ENCODE measurements at places on chromosomes 4 and X. TPM values are rescaled to one million over a fixed set of nuclear protein-coding genes. Genes with fewer than 3 reads are reported as not detected.

Gene CYSLTR1
- total RNA-seq: 1.1 TPM

GRCh38 chrX:124415115-124415800 lies 68.9 kb downstream of the SH2D1A start:
- DNase-seq: no peak

- DNase-seq: no peak
Measured at GRCh38 chr4:177100307-177100706, 209.4 kb upstream of the NEIL3 start.

DNA sequence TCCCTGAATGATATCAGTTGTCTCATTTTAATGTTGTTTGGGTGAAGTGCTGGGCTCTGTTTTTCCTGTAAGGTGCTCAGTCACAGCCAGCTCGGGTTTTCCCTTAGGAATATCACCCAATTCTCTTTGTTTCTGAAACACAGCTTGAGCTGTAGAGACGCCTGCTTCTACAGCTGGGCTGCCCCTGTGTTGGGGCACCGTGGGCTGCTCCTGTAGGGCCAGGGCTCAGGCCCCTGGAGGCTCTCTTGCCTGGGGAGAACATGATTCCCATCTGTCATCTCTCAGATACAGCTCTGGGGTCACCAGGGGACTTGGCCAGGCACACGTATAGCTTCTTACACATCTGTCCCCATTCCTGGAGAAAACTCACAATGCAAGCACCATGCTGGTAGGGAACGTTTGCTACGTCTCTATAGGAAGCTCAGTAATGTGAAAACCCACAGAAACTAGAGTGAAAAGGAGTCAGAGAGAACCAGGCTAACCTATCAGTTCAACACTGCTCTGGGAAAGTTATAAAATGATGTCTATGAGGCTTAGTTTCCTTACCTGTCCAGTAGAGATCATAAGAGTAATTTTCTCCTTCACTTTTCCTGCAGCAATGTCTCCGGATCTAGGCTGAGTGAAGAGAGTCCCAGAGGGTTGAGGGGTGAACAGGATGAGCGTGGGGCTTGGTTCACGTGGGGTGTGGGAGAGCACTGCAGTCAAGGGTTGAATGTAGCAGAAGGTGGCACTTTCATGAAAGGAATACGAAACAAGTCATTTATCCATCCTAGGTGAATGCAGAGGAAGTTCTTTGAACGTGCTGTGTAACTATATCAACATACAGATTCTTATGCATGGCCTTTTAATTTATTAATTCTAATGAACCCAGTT lies 14.5 kb downstream of the FHDC1 start:
- no peak for DNase-seq

GRCh38 chr4:128307123-128307571 lies 19.5 kb upstream of the PGRMC2 start:
- DNase-seq: no peak

DNA sequence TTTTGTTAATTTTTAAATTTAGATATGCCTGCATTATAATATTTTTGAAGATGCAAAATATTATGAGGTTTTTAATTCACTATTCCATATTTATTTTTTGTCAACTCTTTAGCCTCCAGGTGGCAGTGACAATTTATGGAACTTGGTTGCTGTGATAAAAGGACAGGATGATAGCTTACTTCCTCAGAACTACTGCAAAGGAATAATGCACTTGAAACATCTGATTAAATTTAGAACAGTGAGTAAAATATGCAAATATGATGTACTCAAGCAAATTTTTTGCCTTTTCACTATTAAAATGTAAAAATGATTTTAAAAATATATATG lies 45.1 kb downstream of the SPATA4 start:
- peak; percentile 67 for DNase-seq

DNA sequence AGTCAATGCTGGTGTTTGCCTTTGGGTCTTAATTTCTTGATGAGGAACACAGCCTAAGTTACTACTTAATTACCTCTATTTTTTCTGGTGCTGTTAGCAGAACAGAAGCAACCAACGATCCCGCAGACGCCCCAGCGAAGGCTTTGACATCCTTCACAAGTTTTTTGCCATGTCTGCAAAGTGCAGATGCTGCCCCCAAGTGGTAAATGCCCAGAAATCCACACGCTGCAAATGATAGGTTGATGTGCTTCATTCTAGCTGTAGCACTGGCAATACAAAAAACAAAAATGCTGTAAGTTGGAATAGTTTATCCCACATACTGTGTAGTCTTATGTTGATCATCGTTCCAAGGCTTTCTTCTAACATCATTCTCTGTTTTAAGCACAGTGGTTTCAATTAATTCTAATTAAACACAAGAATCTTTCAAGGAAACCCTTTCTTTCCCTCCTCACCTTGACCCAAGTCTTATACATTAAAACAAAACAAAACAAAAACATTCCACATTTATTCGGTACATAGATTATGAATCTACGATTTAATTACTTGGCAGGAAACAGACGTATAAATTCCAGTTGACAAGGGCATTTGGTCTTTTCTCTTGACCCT lies 1.2 kb downstream of the PNPLA4 start:
- peak; percentile 4 for DNase-seq

GRCh38 chr4:1336088-1336491 lies 10.9 kb upstream of the UVSSA start:
- DNase-seq: no peak

DNA sequence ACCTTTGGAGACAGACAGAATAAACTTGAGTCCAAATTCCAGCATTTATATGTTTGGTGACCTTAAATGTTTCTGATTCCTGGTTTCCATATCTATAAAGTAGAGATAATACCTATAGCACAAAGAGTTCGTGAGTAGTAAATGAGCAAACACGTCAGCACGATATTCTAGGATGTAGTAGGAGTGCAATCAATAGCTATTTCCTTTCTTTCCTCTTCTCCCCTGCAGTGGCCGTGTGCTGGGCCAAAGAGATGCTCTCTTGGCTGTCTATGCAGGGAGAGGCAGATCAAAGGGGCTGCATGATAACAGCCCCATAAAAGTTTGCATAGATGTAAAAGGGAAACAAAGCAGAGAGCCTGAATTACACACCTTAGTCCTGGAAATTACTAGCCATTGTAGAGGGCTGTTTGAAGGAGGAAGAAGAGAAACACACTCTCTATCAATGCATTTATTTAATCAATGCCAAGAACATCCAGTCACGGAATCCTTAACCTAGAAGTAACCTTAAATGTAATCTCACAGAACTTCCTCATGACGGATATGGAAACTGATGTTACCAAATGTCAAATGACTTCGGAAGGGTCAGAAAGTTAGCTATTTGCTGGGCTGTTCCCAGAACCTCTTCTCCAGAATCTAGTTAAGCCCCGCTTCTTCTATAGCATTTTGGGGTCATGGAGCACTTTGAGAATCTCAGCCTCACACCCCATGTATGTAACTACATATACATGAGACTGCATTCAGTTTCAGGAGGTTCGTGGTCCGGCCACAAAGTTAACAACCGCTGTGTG lies 35.5 kb upstream of the PLAC8 start:
- DNase-seq: no peak

Gene KIF4A
- 0.27 TPM for total RNA-seq

- no peak for DNase-seq
Measured at GRCh38 chrX:153973127-153974002, 811 bp downstream of the TMEM187 start.

GRCh38 chr4:52641854-52642563 lies 17.1 kb downstream of the USP46 start:
- DNase-seq: no peak

Gene FRG1
- 26.4 TPM for total RNA-seq

Gene USP17L12
- not detected for total RNA-seq

Gene RHOH
- not detected for total RNA-seq

GRCh38 chr4:156764145-156764544 lies 207.5 kb downstream of the PDGFC start:
- DNase-seq: peak; percentile 21

DNA sequence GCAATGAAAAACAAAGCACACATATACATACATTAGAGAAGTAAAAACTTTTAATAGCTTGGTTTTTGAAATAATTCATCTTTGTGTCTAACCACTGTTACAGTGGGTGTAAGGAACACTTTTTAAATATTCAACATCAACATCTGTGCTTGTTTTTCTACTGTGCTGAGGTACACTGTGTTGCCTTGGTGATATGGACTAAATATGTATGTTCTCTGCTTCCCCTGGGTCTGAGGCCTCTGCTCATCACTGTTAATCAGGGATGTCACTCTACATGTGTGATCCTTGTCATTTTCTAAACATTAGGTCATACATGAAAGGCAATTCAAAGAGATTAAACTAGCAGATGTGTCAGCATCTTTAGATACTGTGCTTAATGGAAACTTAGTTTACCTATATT lies 10.9 kb downstream of the MCTS1 start:
- DNase-seq: no peak

DNA sequence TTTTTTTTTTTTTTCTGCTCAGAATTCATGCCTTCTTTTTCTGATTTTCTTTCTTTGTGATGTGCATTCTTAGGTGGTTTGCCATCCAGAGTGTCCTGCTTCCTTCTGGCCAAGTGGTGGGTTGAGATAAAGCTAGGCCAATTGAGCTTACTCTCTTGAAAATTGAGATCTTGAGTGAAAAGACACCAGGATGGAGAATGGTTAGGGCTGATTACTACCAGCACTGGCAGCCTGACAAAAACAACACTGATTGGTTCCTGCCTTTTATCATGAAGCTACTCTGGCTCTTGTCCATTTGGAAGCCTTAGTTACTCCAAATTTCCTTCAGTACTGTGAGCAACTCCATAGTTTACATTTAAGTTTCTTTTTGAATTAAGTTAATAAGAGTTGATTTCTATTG lies 404.0 kb downstream of the PPARGC1A start:
- DNase-seq: no peak

DNA sequence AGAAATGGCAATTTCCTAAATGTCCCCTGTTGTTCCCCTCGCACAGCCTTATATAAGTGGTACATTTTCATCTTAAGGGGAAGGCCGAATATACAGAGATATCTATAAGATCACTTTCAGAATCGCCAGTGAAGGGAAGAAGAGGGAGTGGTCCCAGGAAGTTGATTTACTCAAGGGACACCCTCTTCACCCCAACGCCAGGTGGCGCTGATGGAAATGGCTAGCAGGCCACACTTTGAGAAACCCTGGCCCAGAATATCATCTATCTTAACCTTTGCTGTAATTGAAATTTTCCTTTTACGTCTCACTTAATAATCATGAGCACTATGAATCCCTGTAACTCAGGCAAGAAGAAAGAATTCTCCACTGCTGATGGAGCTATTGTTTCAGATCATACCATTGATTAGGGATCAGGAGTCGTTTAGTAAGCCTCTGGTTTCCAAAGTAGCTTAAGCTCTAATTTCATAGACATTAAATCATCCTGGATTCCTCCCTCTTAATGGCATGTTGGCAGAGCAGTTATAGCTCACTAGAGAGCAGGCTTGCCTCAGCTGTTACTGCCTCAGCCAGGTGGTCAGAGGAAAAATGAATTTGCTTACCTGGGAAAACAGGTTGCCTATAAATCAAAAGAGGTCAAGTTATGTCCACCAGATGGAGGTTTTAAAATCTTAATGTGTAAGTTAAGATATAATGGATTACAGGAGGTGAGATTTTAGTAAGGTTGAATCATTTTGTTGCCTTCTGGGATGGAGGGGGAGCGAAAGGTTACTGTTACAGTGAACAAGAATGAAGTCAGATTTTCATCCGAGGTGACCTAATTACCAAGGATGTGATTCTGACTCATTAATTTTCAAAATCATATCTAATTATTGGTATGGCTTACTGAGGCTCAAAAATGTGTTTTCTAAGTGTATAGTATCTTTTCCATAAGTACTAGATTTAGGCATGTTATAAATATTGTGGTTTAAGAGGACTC lies 941.2 kb upstream of the TENM3 start:
- peak; percentile 71 for DNase-seq

GRCh38 chr4:33073811-33074210 lies 2353.6 kb downstream of the PCDH7 start:
- DNase-seq: no peak

Gene RPL39
- total RNA-seq: 4,489 TPM

- no peak for DNase-seq
Measured at GRCh38 chr4:179585761-179586160, 2143.5 kb upstream of the AGA start.

DNA sequence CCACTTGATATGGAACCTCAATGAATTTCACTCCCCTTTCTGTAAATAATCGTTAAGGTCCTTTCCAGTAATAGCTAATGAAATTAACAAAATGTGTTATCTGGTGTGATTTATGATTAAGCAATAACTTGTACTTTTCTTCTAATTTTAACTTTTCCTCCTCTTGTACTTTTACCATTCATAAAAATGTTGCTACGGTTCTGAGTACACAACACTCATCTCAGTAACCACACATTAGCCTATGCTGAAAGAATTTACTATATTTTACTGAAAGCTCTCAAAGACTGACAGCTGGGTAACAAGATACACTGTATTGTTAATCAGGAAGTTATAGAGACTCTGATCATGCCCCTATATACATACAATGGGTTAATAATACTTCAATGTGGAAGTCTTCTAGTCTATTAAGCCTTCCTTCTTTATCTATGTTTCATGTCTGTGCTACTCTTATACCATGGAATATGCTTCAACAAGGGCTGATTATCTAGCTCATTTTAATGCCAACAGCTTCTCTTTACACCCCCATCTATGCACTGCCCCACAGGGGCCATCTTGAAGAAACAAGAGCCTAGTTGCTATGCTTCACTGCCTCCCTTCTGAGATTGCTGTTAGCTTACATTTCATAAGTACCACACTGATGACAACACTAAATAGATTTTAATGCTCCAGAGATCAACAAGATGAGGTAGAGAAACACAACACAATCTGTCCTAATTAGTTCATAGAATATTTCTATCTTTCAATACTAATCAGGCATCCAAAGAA lies 39.1 kb downstream of the LAMP2 start:
- DNase-seq: no peak

Gene APLN
- total RNA-seq: 0.43 TPM

Gene SLC10A4
- not detected for total RNA-seq

- DNase-seq: no peak
Measured at GRCh38 chr4:37678624-37679023, 7.6 kb downstream of the RELL1 start.

GRCh38 chr4:102008711-102009110 lies 218.2 kb downstream of the BANK1 start:
- DNase-seq: no peak

Gene OTC
- total RNA-seq: not detected

DNA sequence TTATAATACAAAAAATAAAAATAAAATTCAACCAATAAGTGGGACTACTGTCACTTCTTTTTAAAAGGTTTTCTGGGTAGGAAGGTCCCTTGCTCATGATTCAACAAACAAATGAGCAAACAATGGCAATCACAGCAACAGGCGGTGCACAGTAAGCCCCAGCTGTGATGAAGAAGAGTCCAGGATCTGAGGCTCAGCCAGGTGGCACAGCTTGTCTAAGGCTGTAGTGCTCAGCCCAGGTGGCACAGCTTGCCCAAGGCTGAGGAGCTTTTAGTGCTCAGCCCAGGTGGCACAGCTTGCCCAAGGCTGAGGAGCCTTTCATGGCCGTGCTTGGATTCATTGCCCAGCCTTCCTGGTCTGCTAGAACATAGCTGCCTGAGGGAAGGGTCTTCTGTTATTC lies 75.0 kb downstream of the ZFYVE28 start:
- no peak for DNase-seq

DNA sequence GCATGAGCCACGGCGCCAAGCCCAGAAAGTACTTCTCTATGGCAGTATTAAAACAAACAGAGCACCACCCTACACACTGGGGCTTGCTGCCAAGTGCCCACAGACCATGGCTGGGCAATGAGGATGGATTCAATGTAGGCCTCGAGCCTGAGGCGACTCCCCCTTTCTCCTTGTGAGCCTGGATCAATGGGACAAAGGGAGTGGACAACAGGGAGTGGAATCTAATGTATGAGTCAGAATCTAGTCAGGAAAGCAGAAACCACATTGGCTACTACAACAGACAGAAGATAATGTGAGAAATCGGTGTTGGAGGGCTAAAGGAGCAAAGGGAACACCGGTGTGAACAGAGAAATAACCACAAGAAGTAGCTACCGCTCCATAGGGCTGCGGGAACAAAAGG lies 37.7 kb upstream of the OCIAD2 start:
- DNase-seq: no peak

Gene STAP1
- not detected for total RNA-seq
